ENCODE measurements at places on chromosomes 12 and 14. TPM values are rescaled to one million over a fixed set of nuclear protein-coding genes. Genes with fewer than 3 reads are reported as not detected.

Gene KDM5A
- 161 TPM for total RNA-seq

Gene HOXC12
- not detected for total RNA-seq

Gene BCL2L2
- 47.5 TPM for total RNA-seq

Gene MIS18BP1
- 44.2 TPM for total RNA-seq

Gene PLA2G1B
- total RNA-seq: not detected

Gene UBC
- 1,431 TPM for total RNA-seq

Gene CCDC196
- total RNA-seq: not detected

Gene ANO4
- not detected for total RNA-seq

Gene CKB
- 643 TPM for total RNA-seq

Gene ISCA2
- total RNA-seq: not detected

Gene FAM90A1
- not detected for total RNA-seq

Gene RPL10L
- total RNA-seq: not detected

Gene STAB2
- total RNA-seq: not detected

Gene SMARCD1
- 31.4 TPM for total RNA-seq

Measured in stomach (tissue), 19 donors.